ENCODE measurements at places on chromosomes 5 and 9. TPM values are rescaled to one million over a fixed set of nuclear protein-coding genes. Genes with fewer than 3 reads are reported as not detected.

The CHSY3 gene
- 3.9 TPM for total RNA-seq

The FAM120AOS gene
- 34.9 TPM for total RNA-seq

The NOXA1 gene
- 2.6 TPM for total RNA-seq

The TRIM36 gene
- 0.34 TPM for total RNA-seq

The POLR1E gene
- total RNA-seq = 16.4 TPM

The DRD1 gene
- total RNA-seq = not detected

The IFNA2 gene
- total RNA-seq = not detected

The IFNB1 gene
- not detected for total RNA-seq

The CFAP77 gene
- 0.34 TPM for total RNA-seq

The FBXW5 gene
- total RNA-seq = 255 TPM

The ISCA1 gene
- total RNA-seq = 30.3 TPM

The PCDHB9 gene
- 0.14 TPM for total RNA-seq

The OBP2B gene
- not detected for total RNA-seq

The SMIM33 gene
- total RNA-seq = not detected

The GIN1 gene
- total RNA-seq = 6.7 TPM

The CDKN2B gene
- total RNA-seq = 2.4 TPM

The THG1L gene
- total RNA-seq = 7.1 TPM

The GABRA1 gene
- not detected for total RNA-seq

The PTGER4 gene
- total RNA-seq = 23.5 TPM

The ALDH1B1 gene
- 12.1 TPM for total RNA-seq

The TGFBR1 gene
- total RNA-seq = 18.4 TPM

The LRRC26 gene
- total RNA-seq = not detected

The BAAT gene
- total RNA-seq = not detected

The CAVIN4 gene
- total RNA-seq = 2.3 TPM

The SLC22A4 gene
- total RNA-seq = 4.7 TPM

The ZNF354C gene
- 7.3 TPM for total RNA-seq

The C9 gene
- total RNA-seq = 0.34 TPM

The FBP2 gene
- total RNA-seq = not detected

The DOCK2 gene
- total RNA-seq = 0.17 TPM

The CNTNAP3 gene
- 57.2 TPM for total RNA-seq

The TMEFF1 gene
- 9.2 TPM for total RNA-seq

Data from dermis blood vessel endothelial cell (primary cell).